ENCODE measurements at places on chromosomes 11 and 22.

- DNase-seq, result no peak
Measured at GRCh38 chr11:87150936-87151335, 113.2 kb downstream of the TMEM135 start.

DNA sequence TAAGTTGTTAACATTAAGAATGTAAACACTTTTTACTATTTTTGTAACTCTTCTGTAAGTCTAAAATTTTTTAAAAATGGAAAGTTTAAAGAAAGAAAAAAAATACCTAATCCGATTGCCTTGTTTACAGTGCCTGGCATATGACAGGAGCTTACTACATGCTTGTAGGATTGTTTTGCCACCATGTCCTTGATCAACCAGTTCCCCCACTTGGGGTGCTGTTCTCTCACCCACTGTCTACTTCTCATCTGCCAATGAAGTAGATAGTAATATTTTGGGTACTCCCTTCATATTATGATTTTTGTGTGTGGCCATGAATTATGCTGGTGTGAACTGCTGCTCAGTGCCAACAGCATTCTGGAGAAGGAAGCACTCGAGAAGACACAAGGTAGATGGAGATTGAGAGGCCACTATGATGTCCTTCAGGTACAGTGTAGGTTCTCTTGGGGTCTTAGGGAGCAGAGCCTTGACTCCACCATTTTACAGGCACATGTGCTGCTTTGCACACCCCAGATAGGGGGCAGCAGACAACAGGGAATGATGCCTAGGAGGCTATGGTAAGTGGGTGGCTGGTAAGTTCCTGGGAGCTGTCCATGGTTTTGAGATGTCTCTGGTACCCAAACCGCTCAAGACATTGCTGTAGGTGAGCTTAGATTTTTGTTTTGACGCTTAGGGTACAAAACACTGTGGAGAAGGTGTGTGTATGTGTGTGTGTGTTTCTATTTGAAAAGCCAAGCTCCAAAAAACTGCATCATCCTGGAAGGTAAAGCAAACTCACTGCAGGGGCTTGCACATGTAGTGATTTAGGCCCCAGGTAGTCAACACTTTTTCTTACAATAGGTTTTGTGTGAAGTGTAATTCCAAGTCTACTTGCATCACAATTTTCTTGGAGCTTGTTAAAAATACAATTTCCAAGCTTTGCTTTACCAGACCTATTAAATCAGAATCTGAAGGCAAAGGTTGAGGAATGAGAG is 494.5 kb upstream of the LARGE1 start:
- no peak for DNase-seq

DNA sequence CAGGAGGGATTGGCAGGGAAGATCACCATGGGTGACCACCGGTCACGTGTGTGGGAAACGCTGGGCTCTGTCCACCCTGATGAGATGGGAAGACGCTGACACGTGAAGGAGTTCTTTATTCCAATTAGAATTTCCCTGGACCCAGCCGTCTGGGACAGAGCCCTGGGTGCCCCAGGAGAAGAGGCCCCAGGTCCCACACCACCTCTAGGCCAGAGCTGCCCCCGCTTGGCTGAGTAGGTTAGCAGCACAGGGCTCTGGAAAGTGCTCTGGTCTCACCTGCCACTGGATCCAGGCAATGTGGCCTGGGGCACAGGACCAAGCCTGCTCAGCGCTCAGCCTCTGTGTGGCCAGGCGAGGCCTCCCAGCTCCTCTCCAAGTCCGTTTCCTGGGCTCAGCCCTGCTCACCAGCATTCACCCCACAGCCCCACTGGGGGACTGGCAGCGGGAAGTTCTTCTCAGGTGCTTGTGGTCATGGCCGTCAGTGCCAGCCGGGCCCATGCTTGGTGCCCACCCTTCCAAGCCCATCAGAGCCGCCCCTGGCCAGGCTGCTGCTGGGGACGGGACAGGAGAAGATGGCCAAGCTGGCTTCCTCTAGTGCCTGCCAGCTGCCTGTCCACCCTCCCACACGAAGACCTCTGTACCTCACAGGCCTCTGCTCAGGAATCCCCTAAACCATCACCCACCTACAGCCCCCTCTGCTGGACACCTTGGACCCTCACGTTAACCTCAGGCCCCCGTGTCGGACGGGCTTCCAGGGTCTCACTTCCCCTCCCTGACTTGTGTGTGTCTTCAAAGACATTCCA is 62.5 kb upstream of the FGF3 start:
- no peak for DNase-seq

- peak; percentile 11 for DNase-seq
Measured at GRCh38 chr11:75768909-75769771, 562 bp downstream of the DGAT2 start.

DNA sequence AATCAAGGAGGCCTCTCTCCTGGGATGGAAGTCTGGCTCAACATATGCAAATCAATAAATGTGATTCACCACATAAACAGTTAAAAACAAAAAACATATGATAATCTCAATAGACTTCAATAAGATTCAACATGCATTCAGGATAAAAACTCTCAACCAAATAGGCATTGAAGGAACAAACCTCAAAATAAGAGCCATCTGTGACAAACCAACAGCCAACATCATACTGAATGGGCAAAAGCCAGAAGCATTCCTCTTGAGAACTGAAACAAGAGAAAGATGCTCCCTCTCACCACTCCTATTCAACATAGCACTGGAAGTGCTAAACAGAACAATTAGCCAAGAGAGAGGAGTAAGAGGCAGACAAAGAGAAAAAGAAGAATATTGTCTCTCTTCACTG is 54.0 kb upstream of the SEZ6L start:
- DNase-seq, result no peak

DNA sequence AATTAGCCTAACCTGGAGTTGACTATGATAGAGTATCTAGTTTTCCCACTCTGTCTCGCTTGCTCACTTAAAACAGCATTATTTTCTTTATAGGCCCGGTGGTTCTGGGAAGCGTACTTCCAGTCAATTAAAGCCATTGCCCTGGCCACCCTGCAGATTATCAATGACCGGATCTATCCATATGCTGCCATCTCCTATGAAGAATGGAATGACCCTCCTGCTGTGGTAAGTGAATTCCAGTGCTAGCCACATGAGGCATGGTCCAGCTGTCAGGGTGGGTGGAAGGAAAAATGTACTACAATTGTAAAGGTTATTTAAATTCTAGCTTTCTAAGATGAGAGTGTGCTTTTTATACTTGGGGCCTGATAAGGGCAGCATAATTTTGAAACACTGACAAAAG is 76.0 kb downstream of the EXT2 start:
- no peak for DNase-seq

- no peak for DNase-seq
Measured at GRCh38 chr11:44624761-44625221, 59.3 kb downstream of the CD82 start.

- DNase-seq, result no peak
Measured at GRCh38 chr11:116710001-116710674, 62.6 kb downstream of the BUD13 start.

DNA sequence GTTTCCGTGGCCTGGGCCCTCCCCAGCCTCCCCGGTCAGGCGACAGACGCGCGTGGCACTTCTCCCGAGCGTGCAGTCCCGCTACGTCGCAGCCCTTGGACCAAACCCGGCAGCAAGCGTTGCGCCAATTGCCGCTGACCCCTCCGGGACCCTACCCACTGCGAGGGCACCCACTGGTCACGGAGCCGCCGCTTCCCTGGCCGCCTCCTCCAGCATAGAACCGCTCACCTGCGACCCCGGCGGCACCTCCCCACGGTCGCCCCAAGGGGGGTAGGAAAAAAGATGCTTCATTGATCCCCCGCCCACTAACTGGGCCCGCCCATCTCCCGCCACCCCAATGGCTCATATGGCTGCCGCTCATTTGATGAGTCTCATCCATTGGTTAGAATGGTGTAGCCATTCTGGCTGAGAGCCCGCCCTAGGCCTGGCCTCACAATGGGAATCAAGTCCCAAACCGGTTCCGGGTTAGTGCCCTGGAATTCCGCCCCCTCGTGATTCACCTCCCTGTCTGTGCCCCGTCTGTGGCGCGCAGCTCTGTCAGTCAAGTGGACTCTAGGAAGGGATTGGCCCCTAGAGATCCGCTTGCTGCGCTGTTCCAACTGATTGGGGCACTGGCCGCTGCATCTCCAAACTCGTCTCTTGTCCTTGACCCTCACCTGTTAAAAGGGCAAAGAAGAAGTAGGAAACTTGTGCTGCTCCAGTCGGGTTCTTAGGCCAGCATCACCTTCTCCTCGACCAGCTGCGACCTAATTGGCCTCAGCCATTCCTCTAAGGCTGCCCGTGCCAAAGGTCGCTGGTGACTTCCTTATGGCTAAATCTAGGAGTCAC is at the start of gene MSANTD4:
Gene MSANTD4 (minus strand): TSS at position 274 of the 828 bp plus-strand sequence. CDS start 11,323 bp downstream, outside the sequence.
- DNase-seq, result peak; percentile 94

DNA sequence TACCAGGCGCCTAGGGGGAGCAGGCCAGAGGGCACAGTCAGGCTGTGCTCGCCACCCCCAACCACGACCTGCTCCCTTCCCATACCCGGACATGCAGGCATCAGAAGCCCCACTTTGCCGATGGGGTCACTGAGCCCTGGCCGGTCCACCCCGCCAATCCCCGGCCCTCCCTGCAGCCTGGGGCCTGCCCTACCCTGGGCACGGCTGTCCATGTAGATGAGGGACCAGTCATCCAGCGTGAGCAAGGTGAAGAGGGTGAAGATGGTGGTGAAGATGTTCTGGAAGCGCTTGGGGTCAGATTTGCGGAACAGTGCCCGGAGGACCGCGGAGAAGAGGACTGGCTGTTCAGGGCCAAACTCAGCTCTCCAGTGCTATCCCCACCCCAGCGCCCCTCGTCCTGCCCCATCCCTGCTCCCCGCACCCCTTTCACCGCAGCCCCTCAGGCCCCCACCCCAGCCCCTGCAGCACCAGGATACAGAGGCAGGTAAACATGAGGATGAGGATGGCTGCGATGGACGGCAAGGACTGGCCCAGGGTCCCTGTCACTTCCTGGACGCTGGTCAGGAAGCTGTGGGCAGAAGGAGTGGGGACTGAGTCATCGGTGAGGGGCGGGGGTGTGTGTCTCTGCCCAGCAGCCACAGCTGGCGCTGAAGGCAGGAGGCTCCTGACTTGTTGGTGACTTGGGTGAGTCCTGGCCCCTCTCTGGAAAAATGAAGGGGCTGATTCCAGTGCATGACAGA is 5.5 kb downstream of the CATSPER1 start:
- no peak for DNase-seq

DNA sequence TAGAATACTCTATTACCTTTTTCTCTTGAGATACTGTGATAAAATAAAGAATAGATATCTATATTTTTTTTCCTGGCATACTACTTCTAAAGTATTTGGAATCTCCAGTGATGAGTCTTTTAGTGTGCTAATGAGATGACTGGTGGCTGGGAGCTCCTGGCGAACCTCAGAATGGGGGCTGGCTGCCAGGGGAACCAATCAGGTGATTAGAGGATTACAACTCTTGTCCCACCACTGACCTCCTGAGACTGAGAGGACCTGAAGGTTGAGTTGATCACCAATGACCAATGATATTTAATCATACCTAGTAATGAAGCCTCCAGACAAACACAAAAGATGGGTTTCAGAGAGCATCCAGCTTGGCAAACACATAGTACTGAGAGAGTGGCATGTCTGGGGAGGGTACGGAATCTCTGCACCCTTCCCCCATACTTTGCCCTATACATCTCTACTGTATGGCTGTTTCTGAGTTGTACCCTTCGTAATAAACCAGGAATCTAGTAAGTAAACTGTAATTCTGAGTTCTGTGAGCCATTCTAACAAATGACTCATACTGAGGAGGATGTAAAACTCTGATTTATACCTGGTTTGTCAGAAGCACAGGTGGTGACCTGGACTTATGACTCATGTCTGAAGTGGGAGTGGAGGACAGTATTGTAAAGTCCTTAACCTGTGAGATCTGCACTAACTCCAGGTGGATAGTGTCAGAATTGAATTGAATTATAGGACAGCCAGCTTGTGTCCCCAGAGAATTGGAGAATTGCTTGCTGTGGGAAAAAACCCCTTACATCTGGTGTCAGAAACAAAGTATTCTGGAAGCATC is 325.3 kb upstream of the LRRC4C start:
- no peak for DNase-seq

DNA sequence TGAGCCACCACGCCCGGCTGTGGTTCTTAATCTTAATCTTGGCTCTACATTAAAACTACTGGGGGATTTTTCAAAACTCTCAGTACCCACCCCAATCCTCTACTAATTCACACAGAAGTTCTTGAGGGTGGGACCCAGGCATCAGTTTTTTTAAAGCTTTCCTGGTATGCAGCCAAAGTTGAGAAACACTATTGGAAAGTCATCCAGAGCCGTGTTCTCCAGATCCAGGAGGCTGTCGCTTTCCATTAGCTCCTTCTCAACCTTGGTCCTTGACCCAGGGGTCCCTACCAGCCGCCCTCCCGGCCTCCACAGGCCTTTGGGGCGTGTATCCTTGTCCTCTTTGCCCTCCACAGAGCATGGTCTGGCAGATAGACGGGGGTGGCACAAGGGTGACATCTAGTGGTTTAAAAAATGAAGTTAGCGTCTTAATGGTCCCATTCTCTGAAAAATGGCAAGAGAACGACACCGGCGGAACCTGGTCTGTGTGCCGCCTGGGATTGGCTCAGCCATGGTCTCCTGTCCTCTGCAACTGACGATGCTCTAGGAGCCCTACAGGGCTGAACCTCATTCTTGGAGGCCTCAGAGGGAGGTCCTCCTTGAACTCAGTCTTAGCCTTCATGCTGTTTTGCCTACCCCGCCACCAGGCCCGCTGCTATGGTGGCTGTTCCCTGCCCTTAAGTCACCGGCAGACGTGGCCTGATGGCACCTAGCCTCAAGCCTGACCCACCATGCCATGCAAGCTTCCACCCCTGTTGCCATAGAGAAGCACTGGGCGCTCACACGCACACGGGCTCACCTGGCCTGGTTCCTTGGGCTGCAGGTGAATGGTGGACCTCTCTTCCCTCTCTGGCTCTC is 152.0 kb upstream of the SYN3 start:
- no peak for DNase-seq

DNA sequence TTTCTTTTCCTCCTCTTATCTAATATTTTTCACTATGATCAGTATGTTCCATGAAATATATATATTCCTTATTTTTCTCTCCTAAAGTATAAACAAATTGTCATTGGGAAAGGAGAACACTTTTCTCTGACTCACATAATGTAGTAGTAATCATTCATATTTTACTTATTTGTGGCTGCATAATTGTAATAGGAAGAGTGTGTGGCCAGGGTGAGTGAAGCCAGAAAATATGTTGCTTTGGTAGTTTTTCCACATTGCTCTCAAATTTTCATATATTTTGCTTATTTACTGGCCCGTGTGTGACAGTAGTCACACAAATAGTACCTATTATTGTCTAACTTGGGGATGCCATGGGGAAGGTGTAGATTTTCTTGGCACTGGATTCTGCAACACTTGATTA is 172.1 kb downstream of the DYNC2H1 start:
- no peak for DNase-seq

DNA sequence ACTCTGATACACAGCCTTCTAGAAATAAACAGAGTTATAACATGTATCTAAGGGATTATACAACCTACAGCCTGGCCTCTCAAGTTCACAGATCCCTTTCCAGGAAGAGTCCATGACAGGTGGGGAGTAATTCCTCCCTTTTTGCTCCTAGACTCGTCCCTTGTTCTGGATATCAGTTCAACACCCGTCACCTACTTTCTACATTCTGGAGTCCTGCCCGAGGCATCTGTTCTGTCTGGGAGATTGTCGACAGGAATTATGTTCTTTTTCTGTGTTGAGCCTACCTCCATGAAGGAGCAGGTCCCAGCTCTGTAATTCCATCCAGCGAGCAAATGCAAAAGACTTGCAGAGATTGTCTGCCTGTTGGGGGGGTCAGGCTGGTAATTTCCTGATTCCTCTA is 224.6 kb upstream of the NTM start:
- no peak for DNase-seq

- DNase-seq, result no peak
Measured at GRCh38 chr11:46277313-46277621, 195 bp upstream of the CREB3L1 start.

Measured in CD4-positive, alpha-beta T cell (primary cell).